Fibroblast of skin of left quadriceps (primary cell): ENCODE measurements at places on chromosomes 1 and 21.

DNA sequence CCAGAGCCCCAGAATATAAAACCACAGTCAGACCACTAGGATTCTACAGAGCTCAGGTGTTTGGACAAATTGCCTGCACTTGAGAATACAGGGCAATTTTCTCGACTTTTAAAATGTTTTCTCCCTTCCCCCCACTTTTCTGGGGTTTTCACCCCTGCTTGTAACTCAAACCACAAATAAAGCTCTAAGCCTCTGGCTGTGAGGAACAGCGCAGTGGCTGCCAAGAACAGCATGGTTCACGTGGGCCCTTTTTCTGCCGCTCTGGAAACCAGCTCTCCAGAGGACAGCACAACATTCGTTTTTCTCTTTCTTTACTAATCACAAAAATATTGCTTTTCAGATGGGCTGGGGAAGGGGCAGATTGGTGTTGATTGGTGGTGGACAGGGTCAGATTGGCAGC lies 102.2 kb upstream of the JUN start:
- no peak for DNase-seq

DNA sequence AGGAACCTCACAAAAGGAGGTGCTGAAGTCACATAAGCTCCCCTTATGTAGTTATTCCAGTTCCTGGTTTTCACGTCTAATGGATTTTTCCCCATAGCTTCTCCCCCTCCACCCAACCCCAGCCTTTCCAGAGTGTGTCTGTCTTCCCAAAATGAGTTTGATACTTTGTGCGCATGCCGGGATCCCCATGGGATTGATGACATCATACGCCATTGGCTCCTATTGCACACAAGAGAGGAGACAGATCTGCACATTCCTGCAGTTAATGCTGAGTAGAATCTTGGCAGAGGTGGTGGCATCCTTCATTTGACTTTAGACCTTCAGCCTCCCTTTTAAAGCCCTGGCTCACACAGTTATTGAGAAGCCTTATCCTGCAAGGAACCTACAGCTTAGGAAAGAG lies 71.4 kb downstream of the DDR2 start:
- DNase-seq, result no peak

- peak; percentile 12 for DNase-seq
Observed at GRCh38 chr1:30191154-30191702, 532.2 kb downstream of the MATN1 start.

DNA sequence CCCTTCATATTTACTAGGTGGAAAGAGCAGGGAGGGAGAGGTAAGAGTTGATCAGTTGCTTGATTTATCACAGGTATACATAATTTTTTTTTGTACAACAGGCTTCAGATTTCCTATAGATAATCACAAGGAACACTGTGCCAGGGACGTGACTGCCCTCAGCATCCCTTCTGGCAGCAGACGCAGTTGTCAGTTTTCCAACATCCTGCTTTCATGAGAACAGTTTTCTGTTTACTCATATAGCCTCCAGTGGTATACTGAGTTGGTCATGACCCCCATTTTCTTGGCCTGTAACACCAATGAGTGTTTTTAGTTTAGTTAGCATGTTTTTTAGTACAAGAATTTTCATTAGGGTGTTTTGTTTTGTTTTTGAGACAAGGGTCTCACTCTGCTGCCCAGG lies 37.9 kb upstream of the PTPRF start:
- no peak for DNase-seq

GRCh38 chr1:226658546-226659125 lies 80.4 kb downstream of the ITPKB start:
- DNase-seq, result no peak

DNA sequence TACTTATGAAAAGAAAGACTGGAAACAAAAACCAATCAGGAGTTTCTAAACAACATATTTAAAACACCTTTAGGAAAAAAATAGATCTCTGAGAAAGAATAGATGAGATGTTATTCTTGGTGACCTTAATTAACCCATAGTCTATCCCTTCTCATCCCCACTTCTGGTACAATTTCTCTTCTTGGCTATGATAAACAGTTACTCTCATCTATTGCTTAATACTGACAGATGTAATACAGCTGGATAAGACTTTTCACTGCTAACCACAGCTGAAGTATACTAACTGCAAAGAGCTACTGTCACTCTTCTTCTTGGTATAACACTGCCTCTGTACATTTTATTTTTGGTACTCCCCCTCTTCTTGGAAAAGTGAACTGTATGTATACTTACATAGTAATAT lies 15.2 kb downstream of the EXTL2 start:
- no peak for DNase-seq

GRCh38 chr1:93779540-93780165 lies 98.0 kb upstream of the BCAR3 start:
- DNase-seq, result peak; percentile 77

DNA sequence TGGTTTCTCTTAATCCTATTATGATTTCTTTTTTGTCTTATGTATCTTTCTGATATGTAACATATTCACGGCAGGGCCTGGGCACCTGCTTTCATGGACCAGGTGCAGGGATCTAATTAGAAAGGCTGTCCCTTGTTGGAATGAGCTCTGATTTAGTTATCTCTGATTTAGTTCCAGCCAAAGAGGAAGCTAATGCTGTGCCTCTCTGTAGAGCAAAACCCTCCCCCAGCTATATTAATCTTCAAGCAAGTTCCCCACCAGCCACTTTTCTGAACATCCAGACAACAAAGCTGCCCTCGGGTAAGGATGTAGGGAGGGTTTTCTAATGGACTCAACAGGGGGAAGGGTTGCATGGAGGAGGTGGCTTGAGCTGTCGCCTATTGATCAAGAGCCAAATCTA lies 6.1 kb downstream of the TSACC start:
- no peak for DNase-seq

DNA sequence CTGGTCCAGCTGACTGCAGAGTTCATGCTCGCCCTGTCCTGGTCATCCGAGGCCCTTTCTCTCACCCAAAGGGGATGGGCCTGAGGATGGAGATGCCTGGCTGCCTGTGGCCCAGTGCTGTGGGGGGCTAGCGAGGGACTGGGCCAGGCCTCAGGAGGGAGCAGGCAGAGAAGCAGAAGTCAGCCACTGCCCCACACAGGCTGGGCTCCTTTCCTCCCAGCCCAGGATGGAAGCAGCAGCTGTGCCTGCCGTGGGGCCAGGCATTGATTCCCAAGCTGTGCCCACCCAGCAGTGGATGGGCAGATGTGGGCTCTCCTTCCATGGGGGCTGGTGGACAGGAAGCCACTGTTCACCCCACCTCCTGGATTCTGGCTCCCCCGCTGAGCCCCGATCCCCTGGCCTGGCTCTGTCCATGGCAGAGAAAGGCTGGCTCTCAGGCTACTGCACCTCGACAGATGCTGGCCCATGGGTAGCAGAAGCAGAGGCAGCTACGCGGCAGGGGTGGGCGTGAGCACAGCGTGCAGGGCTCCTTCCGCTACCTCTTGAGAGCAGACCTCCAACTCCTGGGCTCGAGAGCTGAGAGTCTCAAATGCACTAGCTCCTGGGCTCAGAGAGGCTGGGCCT lies 24.6 kb downstream of the RUNX3 start:
- no peak for DNase-seq

GRCh38 chr1:53577761-53578100 lies 118.5 kb downstream of the DMRTB1 start:
- DNase-seq, result no peak

DNA sequence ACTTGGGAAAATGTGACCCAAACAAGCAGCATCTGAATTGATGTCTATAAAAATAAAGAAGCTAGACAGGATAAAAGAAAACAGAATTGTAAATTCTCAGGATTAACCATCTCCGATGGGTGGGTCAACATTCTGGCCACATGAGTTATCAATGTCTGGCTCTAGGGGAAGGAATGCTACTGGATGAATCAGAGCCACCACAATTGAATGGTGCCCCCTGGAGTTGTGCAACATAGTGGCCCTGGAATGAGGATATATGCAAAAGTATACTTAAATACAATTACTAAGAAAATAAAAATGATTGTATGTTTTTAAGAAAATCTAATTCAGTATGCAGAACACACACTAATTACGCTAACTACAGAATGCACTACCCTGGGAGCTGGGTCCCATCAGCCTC lies 185.6 kb downstream of the TGFBR3 start:
- peak; percentile 55 for DNase-seq

- no peak for DNase-seq
Observed at GRCh38 chr1:11330411-11330810, 57.4 kb downstream of the UBIAD1 start.
